ENCODE measurements at places on chromosomes 16 and 17.

DNA sequence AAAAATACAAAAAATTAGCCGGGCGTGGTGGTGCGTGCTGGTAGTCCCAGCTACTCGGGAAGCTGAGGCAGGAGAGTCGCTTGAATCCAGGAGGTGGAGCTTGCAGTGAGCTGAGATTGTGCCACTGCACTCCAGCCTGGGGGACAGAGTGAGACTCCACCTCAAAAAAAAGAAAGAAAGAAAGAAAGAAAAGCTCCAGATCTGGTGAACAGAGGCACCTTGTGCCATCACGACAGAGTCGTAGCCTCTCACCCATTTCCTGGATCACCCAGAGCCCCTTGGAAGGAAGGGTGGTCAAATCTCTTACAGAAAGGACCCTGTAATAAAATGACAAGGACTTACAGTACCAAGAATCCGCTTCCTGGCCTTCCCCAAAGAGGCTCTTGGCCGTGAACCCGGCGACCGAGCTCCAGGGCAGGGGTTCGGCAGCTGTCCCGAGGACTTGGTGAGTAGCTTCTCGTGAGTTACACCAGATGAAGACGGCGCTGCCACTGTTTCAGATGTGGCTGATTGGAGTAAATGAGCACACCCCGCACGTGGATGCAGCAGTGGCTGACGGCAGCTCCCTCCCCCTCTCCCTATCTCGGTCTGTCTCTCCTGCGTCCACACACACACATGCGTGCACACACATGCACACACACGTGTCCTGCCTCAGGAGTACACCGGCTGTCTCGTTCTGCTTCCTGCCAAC, 13.5 kb downstream of the LGALS3BP start:
- no peak for DNase-seq

DNA sequence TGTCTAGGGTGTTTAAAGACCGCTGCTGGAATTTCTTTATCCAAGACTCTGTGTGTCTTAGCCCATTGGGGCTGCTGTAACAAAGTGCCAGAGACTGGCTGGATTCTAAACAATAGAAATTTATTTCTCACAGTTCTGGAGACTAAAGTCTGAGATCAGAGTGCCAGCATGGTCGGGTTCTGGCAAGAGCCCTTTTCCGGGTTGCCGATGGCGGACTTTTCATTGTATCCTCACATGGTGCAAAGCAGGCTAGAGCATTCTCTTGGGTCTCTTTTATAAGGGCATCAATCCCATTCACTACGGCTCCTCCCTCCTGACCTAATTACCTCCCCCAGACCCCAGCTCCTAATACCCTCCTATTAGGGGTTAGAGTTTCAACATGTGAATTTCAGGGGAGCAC, 9.5 kb downstream of the NLRC5 start:
- DNase-seq: no peak

- DNase-seq: no peak
Observed at GRCh38 chr16:85916141-85916890, 17.4 kb downstream of the IRF8 start.

DNA sequence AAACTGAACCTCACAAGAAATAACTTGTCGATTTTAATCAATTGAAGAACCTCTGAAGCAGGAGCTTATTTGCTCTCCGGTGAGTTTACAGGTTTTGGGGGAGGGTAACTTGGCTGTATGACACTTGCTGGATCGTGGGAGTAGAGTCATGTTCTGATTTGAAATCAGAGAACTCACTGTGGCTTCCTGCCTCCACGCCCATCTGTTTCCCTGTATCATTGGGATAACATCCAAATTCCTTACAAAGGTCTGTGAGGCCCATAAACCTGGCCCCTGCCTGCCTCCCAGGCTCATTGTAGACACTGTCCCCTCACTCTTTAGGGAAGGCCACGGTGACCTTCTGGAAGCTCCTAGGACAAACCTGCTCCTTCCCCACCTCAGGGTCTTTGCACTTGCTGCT, 48.3 kb downstream of the C17orf67 start:
- no peak for DNase-seq

DNA sequence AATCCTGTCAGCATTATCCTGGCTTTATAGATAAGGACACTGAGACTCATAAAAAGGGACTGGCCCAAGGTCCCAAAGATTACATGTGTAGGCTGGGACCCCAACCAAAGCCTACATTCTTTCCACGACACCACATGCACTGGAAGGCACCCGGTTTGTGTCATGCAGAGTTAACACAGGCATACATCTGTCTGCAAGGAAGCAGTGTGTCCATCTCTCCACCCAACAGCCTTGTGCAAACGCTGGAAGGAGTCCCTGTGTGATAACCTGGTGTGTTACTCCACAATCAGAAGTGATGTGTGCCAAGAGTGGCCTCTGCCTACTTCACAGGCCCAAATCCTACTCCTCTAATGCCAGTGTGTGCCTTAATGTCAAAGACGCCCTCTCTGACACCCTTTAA, 139.8 kb downstream of the PARN start:
- no peak for DNase-seq

GRCh38 chr16:22789281-22789945, 24.5 kb upstream of the HS3ST2 start:
- DNase-seq: no peak

- no peak for DNase-seq
Observed at GRCh38 chr17:65194670-65195334, 57.6 kb downstream of the RGS9 start.

GRCh38 chr16:72821185-72821950, 226.6 kb downstream of the ZFHX3 start:
- DNase-seq: no peak

GRCh38 chr17:17391668-17392370, 85.0 kb upstream of the MED9 start:
- DNase-seq: peak; percentile 77

- DNase-seq: no peak
Observed at GRCh38 chr17:80696964-80697363, 152.3 kb downstream of the RPTOR start.

DNA sequence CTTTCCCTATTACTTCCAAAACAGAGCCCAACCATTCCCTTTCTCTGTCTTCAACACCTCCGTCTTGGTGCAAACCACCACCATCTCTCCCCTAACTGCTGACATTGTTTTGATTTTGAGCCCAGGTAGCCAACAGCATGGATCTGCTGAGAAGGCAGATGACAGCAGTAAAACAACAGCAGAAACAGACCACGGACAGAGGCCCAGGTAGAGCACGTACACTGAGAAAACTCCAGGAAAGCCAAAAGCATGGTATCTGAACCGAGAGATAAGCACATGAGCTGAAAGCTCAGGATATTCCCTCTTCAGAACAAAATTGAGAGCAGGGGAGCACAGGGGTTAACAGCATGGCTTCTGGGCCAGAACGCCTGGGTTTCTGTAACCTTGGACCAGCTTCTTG, 18.9 kb upstream of the MAP3K14 start:
- DNase-seq: no peak
